ENCODE measurements at places on chromosomes 12 and 14.

GRCh38 chr14:83425138-83425537 lies 1891.5 kb upstream of the SEL1L start:
- no peak for DNase-seq

DNA sequence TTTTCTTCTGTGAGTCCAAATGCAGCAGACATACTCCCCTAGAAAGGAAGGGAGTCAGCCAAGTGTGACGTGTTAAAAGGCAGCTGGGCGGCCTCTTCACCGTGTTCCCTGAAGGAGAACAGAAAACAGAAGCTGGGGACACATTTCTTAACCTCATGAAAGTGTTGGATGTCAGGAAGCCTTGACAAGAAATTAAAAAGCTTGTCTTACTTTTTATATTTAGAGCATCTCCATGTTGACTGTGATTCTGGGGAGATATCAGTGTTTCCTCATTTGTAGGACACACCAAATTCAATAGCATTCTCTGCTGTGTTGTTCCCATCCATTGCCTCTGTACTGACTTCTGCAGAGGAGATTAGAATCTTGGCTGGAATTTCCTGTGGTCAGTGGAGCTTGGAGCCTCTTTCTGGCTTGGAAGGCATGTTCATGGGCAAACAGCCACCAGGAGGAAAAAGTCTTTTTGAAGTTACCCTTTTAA lies 93.7 kb downstream of the RMST start:
- no peak for DNase-seq

GRCh38 chr14:76022991-76023390 lies 37.4 kb downstream of the IFT43 start:
- DNase-seq, result no peak

GRCh38 chr12:111597831-111598636 lies 1.1 kb downstream of the ATXN2 start:
- peak; percentile 16 for DNase-seq

GRCh38 chr14:23035303-23036144 lies 824 bp upstream of the PSMB5 start:
- no peak for DNase-seq

GRCh38 chr14:69614592-69614991 lies 3.2 kb downstream of the SUSD6 start:
- DNase-seq, result no peak

DNA sequence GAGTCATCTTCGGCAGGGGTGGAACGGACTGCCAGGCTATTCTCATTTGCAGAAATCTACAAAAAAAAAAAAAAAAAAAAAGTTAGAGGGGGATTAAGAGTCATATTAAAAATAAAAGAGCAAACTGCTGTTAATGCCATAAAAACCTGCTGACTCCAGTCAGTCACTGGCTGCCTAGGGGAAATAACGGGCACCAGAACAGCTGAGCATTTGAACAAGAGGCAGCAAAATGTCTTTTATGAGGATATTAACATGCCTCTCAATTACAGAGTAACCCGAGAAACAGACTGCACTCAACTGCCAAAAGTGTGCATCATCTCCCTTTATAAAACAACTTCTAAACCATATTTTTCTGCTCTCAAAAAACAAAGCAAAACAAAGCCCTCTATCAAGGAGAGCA lies 28.7 kb upstream of the CERS5 start:
- DNase-seq, result no peak

DNA sequence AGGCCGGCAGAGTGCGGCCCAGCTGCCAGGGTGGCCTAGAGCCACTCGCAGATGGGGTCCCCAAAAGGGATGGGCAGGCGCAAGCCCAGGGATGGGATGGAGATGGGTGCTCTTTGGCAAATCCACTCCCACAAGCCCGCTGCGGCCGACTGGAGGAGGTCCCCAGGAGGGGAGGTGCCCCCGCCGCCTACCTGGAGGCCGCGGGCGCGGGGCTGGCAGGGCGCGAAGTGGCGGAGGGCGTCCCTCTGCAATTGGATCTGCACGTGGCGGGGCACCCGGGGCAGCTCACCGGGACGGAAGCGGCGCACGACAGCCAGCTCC lies 730 bp downstream of the PPP1R3E start:
- DNase-seq, result no peak

DNA sequence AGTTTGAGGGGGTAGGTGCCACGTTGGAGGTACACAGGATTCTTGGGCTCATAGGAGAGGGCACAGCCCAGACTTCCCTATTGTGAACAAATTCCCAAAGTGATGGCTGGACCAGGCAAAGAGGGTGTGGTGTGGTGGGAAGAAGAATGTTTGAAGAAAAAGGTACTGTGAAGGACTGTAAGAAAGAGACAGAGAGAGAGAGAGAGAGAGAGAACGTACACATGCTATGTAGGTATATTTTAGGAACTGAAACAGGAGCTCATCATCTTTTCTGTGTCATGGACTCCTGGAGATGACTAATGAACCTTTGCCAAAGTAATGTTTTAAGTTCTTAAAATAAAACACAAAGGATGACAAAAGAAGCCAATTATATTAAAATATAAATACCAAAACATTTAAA lies 24.5 kb downstream of the SLC17A8 start:
- no peak for DNase-seq

GRCh38 chr12:96809522-96809921 lies 97.5 kb upstream of the NEDD1 start:
- DNase-seq, result no peak

DNA sequence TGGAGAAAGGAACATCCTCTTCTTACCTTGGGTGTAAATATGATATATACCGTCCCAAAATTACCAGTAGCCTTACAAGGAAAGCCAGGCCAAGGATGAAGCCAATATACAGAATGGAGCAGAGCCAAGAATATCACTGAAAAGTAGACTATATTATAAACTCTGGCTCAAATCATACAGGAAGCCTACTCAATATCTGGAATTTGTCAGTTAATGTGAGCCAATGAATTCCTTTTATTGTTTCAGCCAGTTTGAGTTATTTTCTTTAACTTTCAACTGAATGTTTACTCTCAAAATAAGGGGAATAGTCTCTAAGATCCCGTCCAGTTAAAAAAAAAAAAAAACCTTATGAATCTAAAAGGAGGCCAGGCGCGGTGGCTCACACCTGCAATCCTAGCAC lies 9.8 kb upstream of the DENND5B start:
- DNase-seq, result no peak

GRCh38 chr14:101980700-101981099 lies 16.3 kb downstream of the DYNC1H1 start:
- no peak for DNase-seq

GRCh38 chr12:32448586-32448985 lies 49.2 kb downstream of the FGD4 start:
- no peak for DNase-seq

DNA sequence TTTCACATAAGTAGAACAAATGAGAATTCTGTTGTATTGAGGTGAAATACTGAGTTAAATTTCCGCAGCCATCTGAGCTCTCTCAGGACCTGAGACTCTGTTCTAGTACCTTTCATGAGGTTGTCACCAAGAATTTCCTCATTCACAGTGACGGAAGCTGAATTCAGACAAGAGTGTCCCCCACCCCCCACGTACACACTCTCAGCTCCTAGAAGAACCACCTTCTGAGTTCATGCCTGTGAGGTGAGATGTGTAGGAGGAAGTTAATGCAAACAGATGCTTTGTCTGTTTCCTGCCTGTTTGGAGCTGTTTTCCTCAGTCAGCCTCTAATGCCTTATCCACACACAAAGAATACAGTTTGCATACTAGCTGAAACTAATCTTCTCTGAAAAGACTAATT lies 18.2 kb downstream of the BICDL1 start:
- DNase-seq, result peak; percentile 54

DNA sequence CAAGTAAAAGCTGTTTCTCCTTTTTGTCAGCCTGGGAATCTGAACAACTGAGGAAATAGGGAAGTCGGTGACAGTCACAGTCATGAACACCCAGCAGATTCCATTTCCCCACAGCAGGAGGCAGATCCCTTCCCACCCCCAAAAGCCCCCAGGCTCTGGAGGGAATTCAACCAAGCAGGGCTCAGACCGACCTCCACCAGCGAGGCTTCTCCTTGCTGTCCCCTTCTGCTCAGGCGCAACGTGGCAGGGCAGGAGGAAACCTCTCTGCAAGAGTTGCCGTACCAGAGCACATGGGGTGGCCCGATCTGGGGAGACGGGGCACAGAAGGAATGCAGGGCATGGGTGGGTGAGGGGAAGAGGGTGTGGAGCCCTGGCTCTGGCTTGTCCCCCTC lies 319 bp downstream of the GALNT6 start:
- no peak for DNase-seq

GRCh38 chr12:26867080-26867479 lies 34.1 kb upstream of the ITPR2 start:
- DNase-seq, result no peak

GRCh38 chr12:129776977-129777667 lies 126.7 kb downstream of the TMEM132D start:
- no peak for DNase-seq

GRCh38 chr12:131862994-131863710 lies 31.3 kb upstream of the ULK1 start:
- DNase-seq, result no peak

GRCh38 chr12:75890141-75890540 lies 141.4 kb downstream of the PHLDA1 start:
- DNase-seq, result no peak

DNA sequence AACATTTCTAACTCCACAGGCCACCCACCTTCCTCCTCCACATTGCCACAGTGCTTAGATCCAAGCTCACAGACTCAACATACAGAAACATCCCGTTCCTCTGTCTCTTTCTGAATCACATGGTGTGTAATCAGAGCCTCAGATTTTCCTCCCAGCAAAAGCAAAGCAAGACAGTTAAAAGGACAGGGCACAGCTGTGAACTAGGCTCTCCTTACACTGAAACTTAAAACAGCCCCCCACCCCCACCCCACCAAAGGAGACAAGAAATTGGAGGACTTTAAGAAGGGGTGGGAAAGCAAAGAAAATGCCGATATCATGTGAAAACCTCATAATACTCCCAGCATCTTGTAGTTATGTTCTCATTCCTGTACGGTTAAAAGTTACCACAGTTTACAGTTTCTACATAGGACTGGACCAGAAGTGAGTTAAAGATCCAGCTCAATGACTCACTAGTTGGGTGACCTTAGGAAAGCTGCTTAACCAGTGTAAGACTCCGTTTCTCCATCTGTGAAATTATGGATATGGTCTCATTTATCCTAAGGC lies 4.8 kb downstream of the YBX3 start:
- DNase-seq, result no peak

- DNase-seq, result no peak
Measured at GRCh38 chr12:501722-502447, 42.1 kb downstream of the B4GALNT3 start.

- no peak for DNase-seq
Measured at GRCh38 chr14:31090883-31091764, 64.9 kb upstream of the STRN3 start.

GRCh38 chr14:20327005-20327869 lies 5.8 kb downstream of the CCNB1IP1 start:
- no peak for DNase-seq

DNA sequence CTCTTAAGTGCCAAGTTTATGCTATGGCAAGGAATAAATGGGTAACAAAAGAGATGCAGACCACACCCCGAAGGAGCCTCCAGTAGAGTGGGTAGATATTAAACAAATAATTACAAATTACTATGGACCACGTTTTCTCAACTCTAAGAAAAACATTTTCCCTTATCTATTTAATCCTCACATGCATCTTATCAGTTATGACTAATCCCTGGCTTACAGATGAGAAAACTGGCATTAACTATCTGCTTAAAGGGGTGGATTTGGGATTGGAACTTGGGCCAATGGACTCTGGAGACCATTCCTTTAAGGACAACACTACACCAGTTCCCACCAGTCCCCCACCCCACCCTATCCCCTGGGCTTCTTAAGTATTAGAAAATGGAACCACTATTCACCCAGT lies 26.3 kb downstream of the PPM1H start:
- no peak for DNase-seq

DNA sequence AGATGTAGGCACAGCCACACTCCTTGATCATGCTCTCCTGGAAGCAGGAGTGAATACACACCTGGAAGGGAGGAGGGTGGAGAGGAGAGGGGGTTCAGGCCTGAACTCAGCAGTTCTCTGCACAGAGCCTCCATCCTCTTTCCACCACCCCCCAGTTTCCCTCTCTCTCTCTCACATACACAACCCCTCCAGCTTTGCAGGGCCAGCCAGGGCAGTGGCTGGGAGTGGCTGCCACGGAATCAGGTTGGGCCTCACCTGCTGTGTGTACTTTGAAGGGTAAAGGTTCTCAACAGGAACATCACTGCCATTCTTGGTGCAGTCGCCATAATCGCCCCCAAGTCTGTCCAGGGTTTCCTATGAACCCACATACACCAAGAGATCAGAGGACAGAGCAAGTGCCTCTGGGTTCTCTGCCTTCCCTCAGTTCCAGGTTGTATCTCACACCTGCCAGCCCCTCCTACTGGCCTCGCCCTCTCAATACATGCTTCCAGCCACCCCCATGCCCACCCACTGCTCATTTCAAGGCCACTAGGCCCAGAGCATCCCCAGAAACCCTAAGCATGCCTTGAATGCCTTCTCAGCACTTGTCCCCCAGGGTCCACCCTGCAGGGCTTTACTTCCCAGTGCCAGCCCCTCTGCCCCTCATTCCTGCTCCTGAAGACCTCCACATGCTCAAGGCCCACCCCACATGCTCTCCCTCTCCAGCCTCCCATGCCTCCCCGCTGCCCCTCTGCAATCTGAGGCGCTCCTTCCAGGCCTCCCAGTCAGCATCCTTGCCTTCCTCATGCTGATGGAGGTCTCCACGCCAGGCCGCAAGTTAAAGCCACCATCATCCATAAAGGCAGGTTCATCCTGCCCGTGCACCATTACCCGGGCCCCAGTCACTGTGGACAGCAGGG lies 12.9 kb upstream of the TNFRSF1A start:
- DNase-seq, result no peak

DNA sequence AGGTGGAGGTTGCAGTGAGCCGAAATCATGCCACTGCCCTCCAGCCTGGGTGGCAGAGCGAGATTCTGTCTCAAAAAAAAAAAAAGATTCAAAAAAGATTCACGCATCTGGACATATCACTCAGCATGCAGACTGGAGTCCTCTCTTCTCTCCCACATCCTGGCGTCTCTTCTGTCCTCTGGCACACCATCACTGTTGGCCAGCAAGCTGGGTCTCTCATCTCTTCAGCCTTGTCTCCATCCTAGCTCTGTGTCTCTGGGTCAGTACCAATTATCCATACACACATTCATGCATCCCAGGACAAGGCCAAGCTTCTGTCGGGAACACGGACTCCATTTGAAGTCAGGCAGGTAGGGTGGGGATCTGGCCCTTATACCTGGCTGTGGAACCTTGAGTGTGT lies 105.5 kb upstream of the MAP1LC3B2 start:
- DNase-seq, result no peak
